Karpas-422 (cell line): ENCODE measurements at places on chromosomes 5 and 9. TPM values are rescaled to one million over a fixed set of nuclear protein-coding genes. Genes with fewer than 3 reads are reported as not detected.

The C5orf58 gene
- 7.8 TPM in 1 of 2 replicates, not detected in the other for total RNA-seq

The LTC4S gene
- 2.3 TPM in 1 of 2 replicates, not detected in the other for total RNA-seq

The LAMC3 gene
- not detected in 2 replicates for total RNA-seq

The ZNF354C gene
- not detected in 2 replicates for total RNA-seq
